ENCODE measurements at places on chromosomes 13 and 19. TPM values are rescaled to one million over a fixed set of nuclear protein-coding genes. Genes with fewer than 3 reads are reported as not detected.

WDR62 gene
- 0.16 TPM for total RNA-seq

PEG3 gene
- total RNA-seq, result 33.9 TPM

DNA sequence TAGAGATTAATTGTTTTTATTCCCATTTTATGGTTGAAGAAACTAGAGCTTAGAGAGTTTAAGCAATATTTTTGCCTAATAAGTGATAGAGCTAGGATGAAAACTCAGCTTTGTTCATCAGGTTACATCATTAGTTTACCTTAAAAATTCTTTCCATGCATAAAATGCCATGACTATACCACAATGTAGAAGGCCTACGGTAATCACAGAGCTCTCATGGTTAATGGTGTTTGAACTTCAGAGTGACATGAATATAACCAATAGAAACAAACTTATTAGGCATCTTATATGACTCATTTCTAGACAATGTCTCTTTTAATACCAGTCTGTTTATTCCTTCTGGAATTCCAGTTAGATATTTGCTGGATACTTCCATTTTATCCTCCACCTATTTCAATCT, 78.5 kb downstream of the FGF9 start:
- no peak for DNase-seq

GRCh38 chr19:31906111-31906871, 439.1 kb upstream of the ZNF507 start:
- peak; percentile 72 for DNase-seq

DNA sequence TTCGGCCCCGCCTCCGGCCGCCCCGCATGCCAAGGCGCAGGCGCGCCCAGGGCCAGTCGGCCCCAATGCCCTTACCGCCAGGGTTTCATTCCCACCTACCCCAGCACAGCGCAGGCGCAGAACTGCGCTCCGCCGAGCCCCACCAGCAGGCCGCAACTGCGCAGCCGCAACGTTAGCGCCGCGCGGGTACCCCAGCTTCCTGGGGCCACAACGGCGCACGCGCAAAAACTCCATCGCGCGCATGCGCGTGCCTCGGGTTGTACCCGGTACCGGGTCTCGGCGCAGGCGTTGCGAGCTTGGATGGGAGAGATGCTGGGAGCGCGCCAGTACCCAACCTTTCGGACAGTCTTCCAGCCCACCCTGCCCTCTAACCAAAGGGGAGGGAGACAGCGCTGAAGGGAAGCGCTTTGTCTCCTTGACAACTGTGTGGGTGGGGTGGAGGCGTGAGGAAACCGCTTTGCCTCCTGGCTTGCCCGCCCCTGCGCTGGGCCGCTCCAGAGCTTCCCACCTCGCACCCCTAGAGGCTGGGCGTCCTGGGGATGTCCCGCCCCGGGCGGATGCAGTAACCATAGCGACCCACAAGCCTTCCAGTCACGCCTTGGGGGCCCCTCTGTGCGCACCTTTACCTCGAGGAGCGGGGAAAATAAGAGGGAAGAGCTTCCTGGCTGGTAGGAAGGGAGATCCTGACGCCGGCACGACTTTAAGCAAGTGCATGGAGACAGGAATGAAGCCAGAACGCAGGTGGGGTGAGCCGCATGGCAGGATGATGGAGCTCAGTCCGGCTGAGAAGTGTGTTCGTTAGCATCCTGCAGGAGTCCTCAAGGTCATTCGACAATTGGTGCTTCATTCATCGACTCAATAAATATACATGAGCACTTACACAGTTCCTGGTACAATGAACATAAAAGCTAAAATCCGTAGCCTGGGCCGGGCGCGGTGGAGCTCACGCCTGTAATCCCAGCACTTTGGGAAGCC, 525 bp upstream of the MYPOP start:
- peak; percentile 99 for DNase-seq

PGPEP1 gene
- 15.0 TPM for total RNA-seq

DNA sequence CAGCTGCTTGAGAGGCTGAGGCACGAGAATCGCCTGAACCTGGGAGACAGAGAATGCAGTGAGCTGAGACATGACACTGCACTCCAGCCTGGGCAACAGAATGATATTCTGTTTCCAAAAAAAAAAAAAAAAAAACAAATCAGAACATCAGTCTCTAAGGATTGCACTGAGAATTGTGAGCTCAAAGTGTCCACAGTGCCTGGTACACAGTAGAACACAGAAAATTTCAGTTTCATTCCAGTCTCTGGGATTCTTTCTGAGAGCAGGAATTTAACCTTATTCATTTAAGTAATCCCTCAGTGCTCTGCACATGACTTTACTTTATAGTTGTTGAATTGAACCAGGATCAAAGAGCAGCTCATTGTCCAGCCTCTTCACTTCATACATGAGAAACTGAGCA, 25.9 kb upstream of the GATAD2A start:
- no peak for DNase-seq

GRCh38 chr19:14419106-14419813, at the start of gene DDX39A:
TSS of gene DDX39A (minus strand) at chr19:14419341. CDS start at chr19:14413220, 6,121 bp downstream.
- peak; percentile 99 for DNase-seq

DNA sequence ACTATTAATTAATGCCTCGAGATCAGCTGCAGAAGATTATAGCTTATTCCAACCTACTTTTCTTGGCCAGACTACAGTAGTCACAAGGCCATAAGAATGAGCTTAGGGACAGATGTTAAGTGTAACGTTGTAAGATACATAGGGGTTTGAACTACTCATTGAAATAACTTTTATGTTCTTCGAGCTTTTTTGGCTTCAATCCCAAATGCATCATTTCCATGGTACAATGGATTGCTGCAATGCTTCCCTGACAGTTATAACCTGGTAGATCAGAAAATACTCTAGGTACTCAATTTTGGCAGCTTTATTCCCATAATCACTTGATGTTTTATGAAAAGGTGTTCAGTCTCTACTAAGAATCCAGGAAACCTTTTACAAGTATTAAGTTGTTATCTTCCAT, 2216.7 kb upstream of the PCDH20 start:
- DNase-seq, result no peak

- no peak for DNase-seq
These were observed 10.5 kb downstream of the NECTIN2 start for GRCh38 chr19:44856421-44857083.

DNA sequence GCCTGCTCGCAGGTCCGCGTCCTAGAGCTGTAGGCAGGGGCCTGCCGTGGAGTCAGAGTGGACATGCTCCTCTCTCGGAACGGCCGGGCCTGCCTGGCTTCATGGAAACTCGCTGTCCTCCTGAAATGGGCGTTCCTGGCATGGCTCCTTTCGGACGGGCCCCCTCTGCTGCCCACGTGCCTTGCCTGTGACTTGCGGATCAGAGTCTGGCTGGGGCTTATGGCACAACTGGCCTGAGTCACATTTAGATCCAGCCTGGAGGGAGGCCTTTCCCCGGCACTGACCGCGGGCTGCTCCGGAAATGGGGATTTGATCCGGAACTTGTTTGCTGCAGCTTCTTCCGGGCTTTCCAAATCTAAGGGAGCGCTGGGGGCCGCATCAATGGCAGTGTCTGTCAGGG, 28.1 kb downstream of the THSD1 start:
- no peak for DNase-seq

GRCh38 chr13:76874479-76874878, 11.7 kb downstream of the KCTD12 start:
- no peak for DNase-seq

NECTIN2 gene
- 16.3 TPM for total RNA-seq

GRCh38 chr19:1901940-1902404, 3.2 kb upstream of the ADAT3 start:
- DNase-seq, result peak; percentile 77

- DNase-seq, result no peak
These were observed 15.2 kb upstream of the IZUMO2 start for GRCh38 chr19:50178320-50178719.

DNA sequence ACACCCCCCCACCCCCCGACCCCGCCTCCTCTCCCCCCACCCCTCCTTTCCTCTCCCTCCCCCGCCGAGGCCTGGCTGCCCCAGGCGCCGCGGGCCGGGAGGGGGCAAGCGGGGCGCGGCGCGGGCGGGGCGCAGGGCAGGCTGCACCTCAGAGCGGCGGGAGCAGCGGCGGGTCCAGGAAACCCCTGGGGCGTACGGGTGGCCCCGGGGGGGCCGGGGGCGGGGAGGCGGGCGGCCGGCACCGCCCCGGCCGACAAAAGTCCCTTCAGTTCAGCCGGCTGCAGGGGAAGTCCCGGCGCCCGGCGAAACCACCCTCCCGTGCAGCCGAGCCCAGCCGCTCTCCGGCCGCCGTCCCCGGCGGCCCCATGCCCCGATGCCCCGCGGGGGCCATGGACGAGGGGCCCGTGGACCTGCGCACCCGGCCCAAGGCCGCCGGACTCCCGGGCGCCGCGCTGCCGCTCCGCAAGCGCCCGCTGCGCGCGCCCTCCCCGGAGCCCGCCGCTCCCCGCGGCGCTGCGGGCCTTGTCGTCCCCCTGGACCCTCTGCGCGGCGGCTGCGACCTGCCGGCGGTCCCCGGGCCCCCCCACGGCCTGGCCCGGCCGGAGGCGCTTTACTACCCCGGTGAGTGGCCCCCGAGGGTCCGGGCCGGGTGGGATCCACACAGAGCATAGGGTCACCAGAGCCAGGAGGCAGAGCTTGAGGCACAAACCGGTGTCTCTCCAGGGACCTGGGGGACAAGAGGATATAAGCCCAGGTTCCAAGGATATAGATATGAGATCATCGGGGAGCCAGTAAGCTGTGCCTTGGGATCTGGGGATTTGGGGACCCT, at the start of gene BCL3:
Gene BCL3 (plus strand): TSS at position 283 of the 829 bp plus-strand sequence. CDS start 83 bp downstream, at position 366.
- DNase-seq, result peak; percentile 80

- DNase-seq, result no peak
These were observed 16.2 kb downstream of the MYCBP2 start for GRCh38 chr13:77310579-77311279.

GRCh38 chr19:44644402-44645016, 799 bp downstream of the PVR start:
- DNase-seq, result peak; percentile 68

DNA sequence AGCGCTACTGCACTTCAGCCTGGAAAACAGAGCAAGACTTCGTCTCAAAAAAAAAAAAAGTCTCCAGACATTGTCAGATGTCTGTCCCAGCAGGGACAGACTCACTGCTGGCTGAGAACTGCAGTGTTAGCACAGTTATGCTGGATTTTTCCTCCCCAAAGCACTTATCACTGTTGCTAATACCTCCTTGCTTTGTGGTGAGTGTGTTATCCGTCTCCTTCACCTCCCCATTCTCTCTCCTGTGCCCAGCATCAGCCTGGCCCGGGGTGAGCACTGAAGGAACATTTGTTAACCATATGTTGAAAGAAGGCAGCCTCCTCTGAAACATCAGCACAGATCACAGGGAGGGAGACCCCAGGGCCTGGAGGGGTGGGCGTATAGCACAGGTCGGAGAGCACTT, 11.3 kb downstream of the MYO9B start:
- no peak for DNase-seq

DNA sequence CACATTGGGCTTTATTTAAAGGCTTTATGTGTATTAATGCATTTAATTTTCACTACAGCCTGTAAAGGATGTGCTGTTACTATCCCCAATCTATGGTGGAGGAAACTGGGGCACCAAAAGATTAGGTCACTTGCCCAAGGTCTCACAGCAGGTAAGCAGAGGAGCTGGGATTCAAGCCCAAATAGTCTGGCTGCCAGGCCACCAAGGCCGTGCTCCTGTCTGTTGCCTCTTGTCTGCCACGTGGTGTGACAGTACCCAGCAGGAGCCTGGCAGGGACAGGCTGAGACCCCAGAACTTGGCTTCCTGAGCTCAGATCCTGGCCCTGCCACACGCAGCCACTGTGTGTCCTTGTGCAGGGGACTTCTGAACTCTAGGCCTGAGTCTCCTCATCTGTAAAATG, 4.5 kb downstream of the NTN5 start:
- DNase-seq, result no peak

DNA sequence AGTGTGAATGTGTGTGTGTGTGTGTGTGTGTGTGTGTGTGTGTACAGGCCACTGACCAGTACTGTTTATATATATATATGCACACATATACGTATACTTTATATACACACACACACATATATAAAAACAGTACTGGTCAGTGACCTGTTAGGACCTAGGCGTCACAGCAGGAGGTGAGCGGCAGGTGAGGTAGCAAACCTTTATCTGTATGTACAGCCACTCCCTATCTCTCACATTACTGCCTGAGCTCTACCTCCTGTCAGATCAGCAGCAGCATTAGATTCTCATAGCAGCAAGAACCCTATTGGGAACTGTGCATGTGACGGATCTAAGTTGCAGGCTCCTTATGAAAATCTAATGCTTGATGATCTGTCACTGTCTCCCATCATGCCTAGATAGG, 34.5 kb downstream of the TBC1D4 start:
- DNase-seq, result no peak

TMEM59L gene
- total RNA-seq, result 5.4 TPM

DNA sequence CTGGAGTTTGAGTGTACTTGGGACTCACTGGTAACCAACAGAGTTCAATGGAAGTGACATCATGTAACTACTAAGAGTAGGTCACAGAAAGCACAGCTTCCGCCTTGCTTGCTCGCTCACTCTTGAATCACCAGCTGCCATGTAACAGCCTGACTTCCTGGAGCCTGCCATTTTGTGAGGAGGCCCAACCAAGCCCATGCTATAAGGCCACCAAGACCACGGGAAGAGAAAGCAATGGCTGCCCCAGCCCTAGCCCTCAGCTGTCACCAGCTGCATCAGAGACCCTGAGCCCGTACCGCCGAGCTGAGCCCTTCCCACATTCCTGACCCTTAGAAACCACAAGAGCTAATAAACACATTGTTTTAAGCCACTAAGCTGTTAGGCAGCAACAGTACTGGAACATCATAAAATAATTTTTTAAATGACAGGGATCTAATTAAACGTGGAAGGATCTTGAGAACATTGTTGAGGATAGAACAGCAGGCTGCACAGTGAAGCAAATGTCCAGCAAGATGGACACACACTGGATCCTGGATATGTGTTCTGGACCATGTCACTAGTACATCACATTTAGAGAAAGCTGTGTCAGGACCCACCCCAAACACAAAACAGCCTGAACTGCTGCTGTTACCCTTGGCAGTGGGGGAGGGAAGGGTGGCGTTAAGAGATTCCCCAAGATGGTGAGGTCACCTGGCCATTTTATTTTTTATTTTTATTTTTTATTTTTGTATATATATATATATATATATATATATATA, 21.7 kb upstream of the LDLR start:
- DNase-seq, result no peak

GRCh38 chr13:46598140-46598819, 45.3 kb downstream of the LRCH1 start:
- DNase-seq, result no peak

BRSK1 gene
- total RNA-seq, result 13.8 TPM

DNA sequence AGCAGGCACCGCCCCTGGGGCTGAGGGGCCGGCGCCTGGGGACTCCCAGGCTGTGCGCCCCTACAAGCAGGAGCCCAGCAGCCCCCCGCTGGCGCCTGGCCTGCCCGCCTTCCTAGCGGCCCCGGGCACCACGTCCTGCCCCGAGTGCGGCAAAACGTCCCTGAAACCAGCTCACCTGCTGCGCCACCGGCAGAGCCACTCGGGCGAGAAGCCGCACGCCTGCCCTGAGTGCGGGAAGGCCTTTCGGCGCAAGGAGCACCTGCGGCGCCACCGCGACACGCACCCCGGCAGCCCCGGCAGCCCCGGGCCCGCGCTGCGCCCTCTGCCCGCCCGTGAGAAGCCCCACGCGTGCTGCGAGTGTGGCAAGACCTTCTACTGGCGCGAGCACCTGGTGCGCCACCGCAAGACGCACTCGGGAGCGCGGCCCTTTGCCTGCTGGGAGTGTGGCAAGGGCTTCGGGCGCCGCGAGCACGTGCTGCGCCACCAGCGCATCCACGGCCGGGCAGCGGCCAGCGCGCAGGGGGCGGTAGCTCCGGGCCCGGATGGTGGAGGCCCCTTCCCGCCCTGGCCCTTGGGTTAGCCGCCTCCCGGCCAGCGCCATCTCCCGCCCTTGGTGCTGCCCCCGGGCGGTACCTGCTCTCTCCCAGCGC, 16.1 kb upstream of the GALP start:
- no peak for DNase-seq

Measured in sigmoid colon (tissue), 7 donors.